ENCODE measurements at places on chromosomes 7 and 10. TPM values are rescaled to one million over a fixed set of nuclear protein-coding genes. Genes with fewer than 3 reads are reported as not detected.
A peak's percentile ranks its signal among the peaks of the same experiment; 100 is the strongest.

GRCh38 chr7:54992871-54993475 lies 25.8 kb upstream of the EGFR start:
- H3K4me3 ChIP-seq: no peak overlapping the region
- no peak for DNase-seq
- H3K27ac ChIP-seq: no peak overlapping the region
- no peaks in the 10 kb centered on the region for H3K27me3 ChIP-seq
- H3K36me3 ChIP-seq: no peaks in the 10 kb centered on the region

The CTNNA3 gene
- total RNA-seq: 8.7 TPM

DNA sequence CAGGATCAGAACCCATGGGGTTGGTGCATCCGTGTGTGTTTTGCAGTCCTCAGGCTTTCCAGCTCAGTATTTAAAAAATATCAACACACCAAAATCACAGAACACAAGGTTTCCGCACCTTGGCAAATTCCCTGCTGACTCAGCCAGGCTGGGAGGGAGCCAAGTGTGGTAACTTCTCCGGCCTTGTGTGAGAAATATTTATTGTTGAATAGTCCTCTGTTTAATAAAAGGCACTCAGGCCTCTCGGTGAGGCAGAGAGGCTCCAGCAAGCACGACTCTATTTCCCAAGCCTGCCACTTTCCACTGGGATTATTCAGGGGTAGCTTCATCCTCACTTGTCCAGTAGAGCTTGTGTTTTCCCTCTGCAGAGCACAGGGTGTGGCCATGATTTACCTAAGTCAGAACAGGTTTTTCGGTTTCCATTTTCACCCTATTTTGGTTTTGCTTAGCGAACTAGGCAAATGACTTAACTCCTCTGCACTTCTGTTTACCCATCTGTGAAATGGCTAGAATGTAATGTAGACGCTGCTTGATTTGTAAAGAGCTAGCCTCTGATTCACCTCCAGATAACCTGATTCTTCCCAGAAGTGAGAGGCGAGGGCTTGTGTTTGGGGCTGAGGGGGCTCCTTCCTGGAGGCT lies 13.0 kb upstream of the CHST15 start:
- peak; percentile 93 for DNase-seq
- H3K36me3 ChIP-seq: no peaks in the 10 kb centered on the region

DNA sequence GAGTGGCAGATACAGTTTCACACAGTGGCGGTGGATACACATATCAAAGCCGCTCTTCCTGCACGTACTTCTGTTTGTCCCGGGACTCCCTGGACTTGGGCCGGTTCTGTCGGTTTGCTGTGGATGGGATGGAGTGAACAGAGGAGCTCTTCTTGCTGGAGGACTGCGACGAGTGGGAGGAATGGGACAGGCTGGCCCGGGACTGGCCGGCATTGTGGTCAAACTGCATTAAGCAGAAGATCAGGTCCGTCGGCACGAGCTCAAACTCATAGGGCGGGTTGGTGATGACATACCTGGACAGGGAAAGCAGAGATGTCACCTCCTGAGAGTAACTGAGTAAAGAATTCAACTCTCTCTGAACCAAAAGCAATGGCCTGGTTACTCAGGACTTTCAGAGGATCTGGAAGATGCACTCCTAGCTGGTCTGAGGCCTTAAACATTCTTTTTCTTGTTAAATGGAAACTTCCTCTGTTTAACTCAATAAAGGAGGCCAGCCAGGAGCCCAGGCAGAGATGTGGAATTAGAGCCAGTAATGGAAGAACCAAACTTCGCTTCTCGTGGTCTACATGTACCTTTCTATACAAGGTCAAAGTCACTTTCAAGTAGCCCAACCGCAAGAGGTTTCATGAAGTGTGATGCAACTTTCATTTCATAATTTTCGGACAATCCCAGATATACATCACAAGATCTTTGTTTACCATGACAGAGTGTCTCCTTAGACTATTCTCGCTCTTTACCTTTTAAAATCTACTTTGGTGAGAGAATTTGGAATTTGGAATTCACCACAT lies 750.2 kb downstream of the KCNMA1 start:
- H3K27me3 ChIP-seq: no peaks in the 10 kb centered on the region
- H3K4me3 ChIP-seq: no peak overlapping the region
- peaks cover under 1% of the 10 kb centered on the region for H3K4me1 ChIP-seq
- no peak overlapping the region for H3K27ac ChIP-seq

DNA sequence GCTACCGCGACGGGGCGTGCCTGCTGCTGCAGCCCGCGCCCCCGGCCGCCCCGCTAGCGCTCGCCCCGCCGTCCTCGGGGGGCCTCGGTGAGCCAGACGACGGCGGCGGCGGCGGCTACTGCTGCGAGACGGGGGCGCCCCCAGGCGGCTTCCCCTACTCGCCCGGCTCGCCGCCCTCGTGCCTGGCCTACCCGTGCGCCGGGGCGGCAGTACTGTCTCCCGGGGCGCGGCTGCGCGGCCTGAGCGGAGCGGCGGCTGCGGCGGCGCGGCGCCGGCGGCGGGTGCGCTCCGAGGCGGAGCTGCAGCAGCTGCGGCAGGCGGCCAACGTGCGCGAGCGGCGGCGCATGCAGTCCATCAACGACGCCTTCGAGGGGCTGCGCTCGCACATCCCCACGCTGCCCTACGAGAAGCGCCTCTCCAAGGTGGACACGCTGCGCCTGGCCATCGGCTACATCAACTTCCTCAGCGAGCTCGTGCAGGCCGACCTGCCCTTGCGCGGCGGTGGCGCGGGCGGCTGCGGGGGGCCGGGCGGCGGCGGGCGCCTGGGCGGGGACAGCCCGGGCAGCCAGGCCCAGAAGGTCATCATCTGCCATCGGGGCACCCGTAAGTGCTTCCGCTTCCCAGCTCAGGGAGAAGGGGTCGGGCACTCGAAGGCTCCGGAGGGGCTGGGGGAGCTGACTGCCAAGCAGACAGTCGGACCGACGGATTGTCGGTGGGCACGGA lies 761 bp downstream of the PTF1A start:
- H3K4me1 ChIP-seq: peaks cover 2% of the 10 kb centered on the region
- H3K27me3 ChIP-seq: no peaks in the 10 kb centered on the region
- H3K27ac ChIP-seq: no peak overlapping the region

- no peaks in the 10 kb centered on the region for H3K36me3 ChIP-seq
- peak overlapping the region; percentile 59 for H3K27ac ChIP-seq
- peak; percentile 73 for DNase-seq
- no peak overlapping the region for H3K4me3 ChIP-seq
These were observed 31.6 kb downstream of the TMEM120A start for GRCh38 chr7:75962607-75963380.

- H3K36me3 ChIP-seq: no peaks in the 10 kb centered on the region
- H3K4me1 ChIP-seq: peaks cover 4% of the 10 kb centered on the region
- peak; percentile 56 for DNase-seq
- no peaks in the 10 kb centered on the region for H3K27me3 ChIP-seq
These were observed 116.3 kb upstream of the BTBD16 start for GRCh38 chr10:122154545-122155366.

DNA sequence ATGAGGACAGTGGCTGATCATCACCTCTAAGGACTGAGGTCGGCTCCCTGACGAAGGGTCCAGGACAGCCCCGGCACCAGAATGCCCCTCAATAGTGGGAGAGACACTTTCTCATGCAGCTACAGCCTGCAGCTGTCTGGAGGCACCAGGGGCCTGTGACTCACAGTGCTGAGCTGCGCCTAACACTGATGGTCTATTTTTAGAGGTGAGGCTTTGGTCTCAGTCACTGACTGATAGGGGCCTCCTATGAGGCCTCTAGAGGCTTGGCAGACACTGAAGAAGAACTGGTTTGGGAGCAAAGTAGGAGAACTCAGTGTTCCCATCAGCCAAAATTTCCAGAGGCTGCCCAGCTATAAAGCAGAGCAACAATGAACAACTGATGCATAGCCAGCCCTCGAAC lies 130.1 kb downstream of the COBL start:
- peak; percentile 21 for DNase-seq
- H3K36me3 ChIP-seq: no peaks in the 10 kb centered on the region

GRCh38 chr10:389261-389790 lies 254.1 kb downstream of the ZMYND11 start:
- no peaks in the 10 kb centered on the region for H3K4me1 ChIP-seq
- no peak overlapping the region for H3K4me3 ChIP-seq
- H3K36me3 ChIP-seq: no peaks in the 10 kb centered on the region

The TSPAN12 gene
- total RNA-seq: 0.83 TPM

DNA sequence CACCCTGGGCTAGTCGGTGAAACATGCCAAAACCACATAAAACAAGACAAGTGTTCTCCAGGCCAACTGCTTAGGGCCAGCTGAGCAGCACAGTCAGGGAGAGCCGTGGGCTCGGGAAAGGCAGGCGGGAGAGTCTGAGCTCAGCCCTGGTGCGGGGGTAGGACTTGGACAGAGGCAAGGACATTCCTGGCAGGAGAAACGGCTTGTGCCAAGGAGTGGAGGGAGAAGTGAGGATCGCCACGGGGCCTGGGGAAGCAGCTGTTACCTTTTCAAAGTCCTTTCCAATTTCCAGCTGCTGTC lies 4.2 kb downstream of the ELN start:
- no peaks in the 10 kb centered on the region for H3K27me3 ChIP-seq
- DNase-seq: peak; percentile 61
- H3K4me1 ChIP-seq: peaks cover 22% of the 10 kb centered on the region
- no peaks in the 10 kb centered on the region for H3K36me3 ChIP-seq
- H3K4me3 ChIP-seq: no peak overlapping the region
- peak overlapping the region; percentile 69 for H3K27ac ChIP-seq

DNA sequence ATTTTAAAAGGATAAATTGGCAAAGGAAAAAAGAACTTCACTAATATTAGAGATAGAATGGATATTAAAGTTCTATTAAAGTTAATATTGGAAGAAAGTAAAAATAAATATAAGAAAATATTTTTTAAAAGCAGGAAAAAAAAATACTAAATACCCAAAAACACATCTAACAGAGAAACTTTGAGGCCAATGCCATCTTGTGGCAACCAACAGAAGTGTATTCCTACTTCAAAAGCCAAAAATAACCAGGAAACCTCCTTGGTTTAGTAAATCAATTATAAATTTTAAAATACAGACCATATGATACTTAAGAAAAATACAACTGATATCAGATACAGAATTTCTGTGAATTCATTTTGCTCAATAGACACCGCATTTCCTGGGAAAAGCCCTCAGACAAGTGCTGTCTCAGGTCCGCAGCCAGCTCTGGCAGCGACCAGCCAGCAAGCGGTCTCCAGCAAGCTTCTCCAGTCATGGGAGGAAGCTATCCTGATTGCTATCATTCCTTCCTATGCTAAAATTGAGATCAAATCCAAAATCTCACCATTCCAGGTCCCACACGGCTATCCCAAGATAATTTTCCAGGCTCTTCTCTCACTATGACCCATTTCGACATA lies 65.3 kb downstream of the LMBR1 start:
- DNase-seq: no peak
- H3K4me3 ChIP-seq: no peak overlapping the region
- H3K4me1 ChIP-seq: no peaks in the 10 kb centered on the region
- H3K36me3 ChIP-seq: no peaks in the 10 kb centered on the region
- no peak overlapping the region for H3K27ac ChIP-seq

GRCh38 chr10:103632247-103632642 lies 138.7 kb downstream of the NEURL1 start:
- peaks cover 18% of the 10 kb centered on the region for H3K4me1 ChIP-seq
- H3K36me3 ChIP-seq: no peaks in the 10 kb centered on the region
- H3K27me3 ChIP-seq: no peaks in the 10 kb centered on the region
- H3K27ac ChIP-seq: no peak overlapping the region
- no peak for DNase-seq

The CDNF gene
- total RNA-seq: 6.0 TPM

The FAM221A gene
- total RNA-seq: 17.2 TPM

- no peaks in the 10 kb centered on the region for H3K36me3 ChIP-seq
- peak overlapping the region; percentile 83 for H3K27ac ChIP-seq
- no peaks in the 10 kb centered on the region for H3K27me3 ChIP-seq
- peak overlapping the region; percentile 95 for H3K4me3 ChIP-seq
- no peaks in the 10 kb centered on the region for H3K4me1 ChIP-seq
These were observed 1.7 kb downstream of the ZEB1 start for GRCh38 chr10:31320550-31321211.

The NOC3L gene
- 29.2 TPM for total RNA-seq

- no peak overlapping the region for H3K27ac ChIP-seq
- H3K27me3 ChIP-seq: no peaks in the 10 kb centered on the region
- peaks cover 12% of the 10 kb centered on the region for H3K4me1 ChIP-seq
- H3K4me3 ChIP-seq: no peak overlapping the region
- no peak for DNase-seq
- no peaks in the 10 kb centered on the region for H3K36me3 ChIP-seq
These were observed 3.5 kb downstream of the NRF1 start for GRCh38 chr7:129615018-129615417.

The NPC1L1 gene
- total RNA-seq: 0.28 TPM

GRCh38 chr10:121653608-121654007 lies 55.4 kb upstream of the FGFR2 start:
- no peak for DNase-seq
- no peaks in the 10 kb centered on the region for H3K36me3 ChIP-seq
- H3K4me1 ChIP-seq: no peaks in the 10 kb centered on the region
- H3K27ac ChIP-seq: no peak overlapping the region

- no peaks in the 10 kb centered on the region for H3K4me1 ChIP-seq
- H3K27me3 ChIP-seq: no peaks in the 10 kb centered on the region
- no peak overlapping the region for H3K27ac ChIP-seq
- no peak for DNase-seq
These were observed 48.3 kb upstream of the CDC14C start for GRCh38 chr7:48876087-48876486.

DNA sequence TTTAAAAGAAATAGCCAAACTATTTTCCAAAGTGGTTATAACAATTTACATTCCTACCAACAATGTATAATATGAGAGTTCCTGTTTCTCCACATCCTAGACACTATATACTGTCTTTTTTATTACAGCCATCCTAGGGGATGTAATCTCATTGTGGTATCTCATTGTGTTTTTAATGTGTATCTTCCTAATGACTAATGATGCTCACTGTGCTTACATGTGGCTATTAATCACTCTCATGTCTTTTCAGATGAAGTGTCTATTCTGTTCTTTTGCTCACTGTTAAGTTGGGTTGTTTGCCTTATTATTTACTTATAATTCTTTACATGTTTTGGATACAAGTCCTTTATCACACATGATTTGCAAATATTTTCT lies 71.8 kb downstream of the ZNF438 start:
- H3K4me3 ChIP-seq: no peak overlapping the region
- no peak for DNase-seq
- no peaks in the 10 kb centered on the region for H3K27me3 ChIP-seq
- no peak overlapping the region for H3K27ac ChIP-seq
- H3K4me1 ChIP-seq: no peaks in the 10 kb centered on the region

DNA sequence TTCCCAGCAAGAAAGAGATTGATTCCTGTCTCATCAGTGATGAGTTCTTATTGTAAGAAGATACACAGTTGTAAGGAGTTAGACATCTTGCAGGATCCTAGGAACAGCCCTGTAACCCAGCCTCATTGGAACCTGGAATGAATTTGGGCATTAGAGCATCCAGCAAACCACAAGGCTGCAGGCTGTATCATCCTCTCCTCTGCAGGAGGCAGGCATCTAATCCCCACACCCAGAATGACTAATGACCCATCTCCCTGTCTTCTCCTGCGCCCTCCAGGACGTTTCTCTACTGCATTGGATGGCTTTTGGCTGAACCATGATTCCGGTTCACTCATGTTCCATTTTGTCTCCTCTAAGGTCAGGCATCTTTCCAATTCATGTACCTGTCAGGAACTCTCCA lies 233.9 kb downstream of the POU6F2 start:
- no peak overlapping the region for H3K4me3 ChIP-seq
- H3K4me1 ChIP-seq: no peaks in the 10 kb centered on the region
- no peak overlapping the region for H3K27ac ChIP-seq
- no peaks in the 10 kb centered on the region for H3K27me3 ChIP-seq

- H3K36me3 ChIP-seq: no peaks in the 10 kb centered on the region
- H3K4me1 ChIP-seq: no peaks in the 10 kb centered on the region
- no peak overlapping the region for H3K4me3 ChIP-seq
- no peak overlapping the region for H3K27ac ChIP-seq
- no peak for DNase-seq
These were observed 101.4 kb downstream of the MTPAP start for GRCh38 chr10:30247704-30248103.

The ENKUR gene
- total RNA-seq: 0.79 TPM

The SRRM3 gene
- 7.7 TPM for total RNA-seq

The DLX6 gene
- total RNA-seq: 0.12 TPM

Data from ovary (tissue), 10 donors.